Aortic smooth muscle cell (primary cell): ENCODE measurements at places on chromosomes 16 and 17. TPM values are rescaled to one million over a fixed set of nuclear protein-coding genes. Genes with fewer than 3 reads are reported as not detected.

ASIC2 gene
- total RNA-seq: 0.12 and 0.13 TPM in 2 replicates

BAIAP3 gene
- 0.92 and 1.2 TPM in 2 replicates for total RNA-seq

TMEM97 gene
- total RNA-seq: 6.2 and 12.4 TPM in 2 replicates

PPP4C gene
- total RNA-seq: 167 and 192 TPM in 2 replicates

GAS2L2 gene
- total RNA-seq: not detected in 2 replicates

MYO15B gene
- total RNA-seq: 2.9 and 3.3 TPM in 2 replicates

CCL2 gene
- 41.4 and 103 TPM in 2 replicates for total RNA-seq

HOXB9 gene
- not detected in 2 replicates for total RNA-seq

TEKT5 gene
- 0.12 TPM in 1 of 2 replicates, not detected in the other for total RNA-seq

NPIPB13 gene
- total RNA-seq: 0.26 and 0.93 TPM in 2 replicates
